GM12865 (cell line): ENCODE measurements at places on chromosomes 2 and 18.

DNA sequence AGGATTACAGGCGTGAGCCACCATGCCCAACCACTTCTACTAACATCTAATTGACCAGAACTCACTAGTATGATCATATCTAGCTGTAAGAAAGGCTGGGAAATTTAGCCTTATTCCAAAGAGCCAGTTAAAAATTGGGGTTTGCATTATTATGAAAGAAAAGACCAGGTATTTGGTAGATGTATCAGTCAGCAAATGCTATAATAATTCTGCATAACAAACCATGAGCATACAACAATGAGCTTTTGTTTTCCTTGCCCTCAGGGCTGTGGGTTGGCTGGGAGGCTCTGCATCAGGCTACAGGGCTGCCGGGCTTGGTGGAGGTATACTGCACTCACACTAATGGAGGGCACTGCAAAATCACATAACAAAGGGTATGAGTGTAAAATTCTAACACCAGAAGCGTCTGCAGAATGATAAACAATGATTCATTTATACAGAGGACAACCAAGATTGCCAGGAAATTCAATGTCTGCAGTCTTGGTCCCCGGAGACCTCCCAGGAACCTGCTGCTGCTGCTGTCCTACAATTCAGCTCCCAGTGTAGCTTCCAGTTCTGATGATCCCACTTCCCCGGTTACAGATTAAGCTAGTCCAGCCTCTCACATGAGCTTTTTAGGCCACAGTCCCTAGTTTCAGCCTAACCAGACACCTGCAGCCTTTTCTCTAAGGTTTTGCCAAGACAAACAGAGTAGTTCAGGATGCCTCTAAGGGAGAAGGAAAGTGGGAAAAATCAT, 32.2 kb upstream of the ST3GAL5 start:
- no peak for DNase-seq

DNA sequence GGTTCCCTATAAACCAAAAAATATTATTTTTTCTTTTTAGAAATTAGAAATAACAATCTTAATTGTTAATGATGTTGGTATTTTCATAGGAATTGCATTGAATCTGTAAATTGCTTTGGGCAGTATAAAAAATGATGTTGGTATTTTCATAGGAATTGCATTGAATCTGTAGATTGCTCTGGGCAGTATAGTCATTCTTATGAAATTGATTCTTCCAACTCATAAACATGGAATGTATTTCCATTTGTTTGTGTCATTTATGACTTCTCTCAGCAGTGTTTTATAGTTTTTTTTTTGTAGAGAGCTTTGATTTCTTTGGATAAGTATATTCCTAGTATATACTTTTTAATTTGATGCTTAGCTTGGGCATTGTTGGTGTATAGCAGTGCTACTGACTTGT, 82.0 kb upstream of the NT5C1B start:
- no peak for DNase-seq

- peak; percentile 37 for DNase-seq
Measured at GRCh38 chr18:63182861-63183260, 136.7 kb downstream of the BCL2 start.

GRCh38 chr18:34901299-34901698, 139.9 kb upstream of the MAPRE2 start:
- no peak for DNase-seq

GRCh38 chr2:236762628-236763027, 193.0 kb downstream of the ACKR3 start:
- DNase-seq, result no peak

- no peak for DNase-seq
Measured at GRCh38 chr2:216394881-216395280, 17.4 kb upstream of the SMARCAL1 start.

DNA sequence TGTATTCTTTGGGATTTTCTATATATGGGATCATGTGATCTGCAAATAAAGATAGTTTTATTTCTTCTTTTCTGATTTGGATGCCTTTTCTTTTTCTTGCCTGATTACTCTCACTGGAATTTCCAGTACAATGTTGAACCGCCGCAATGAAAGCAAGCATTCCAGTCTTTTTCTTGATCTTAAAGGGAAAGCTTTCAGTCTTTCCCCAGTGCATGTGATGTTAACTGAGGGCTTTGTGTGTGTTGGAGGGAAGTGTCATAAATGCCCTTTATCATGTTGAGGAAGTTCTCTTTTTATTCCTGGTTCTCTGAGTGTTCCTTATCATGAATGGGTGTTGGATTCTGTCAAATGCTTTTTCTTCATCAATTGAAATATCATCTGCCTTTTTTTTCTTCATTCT, 16.9 kb upstream of the CYBRD1 start:
- DNase-seq, result no peak

DNA sequence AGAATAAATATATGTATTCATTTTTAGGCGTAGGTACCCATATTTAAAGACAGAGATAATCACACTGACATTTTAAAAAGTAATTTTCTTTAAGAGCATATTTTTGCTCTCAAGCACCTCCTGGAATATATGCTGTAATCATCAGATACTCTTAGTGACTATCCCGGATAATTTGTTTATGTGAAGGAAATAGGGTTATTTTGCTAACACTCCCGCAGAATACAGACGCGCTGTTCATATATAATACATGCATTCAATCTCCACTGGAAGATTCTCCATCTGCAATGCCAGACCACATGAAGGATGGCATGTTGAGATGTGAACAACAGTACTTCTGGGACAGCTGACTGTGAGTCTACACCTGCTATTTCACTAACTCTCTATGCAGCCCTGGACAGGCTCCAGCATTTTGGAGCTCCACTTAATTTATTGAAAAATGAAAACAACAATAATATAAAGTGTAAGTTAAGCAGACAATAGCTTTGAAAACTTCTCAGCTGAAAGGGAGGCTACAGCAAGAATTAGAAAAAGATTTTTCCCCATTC, 430.6 kb downstream of the TMX3 start:
- DNase-seq, result no peak

- no peak for DNase-seq
Measured at GRCh38 chr2:222933458-222933857, 72.6 kb downstream of the ACSL3 start.

- no peak for DNase-seq
Measured at GRCh38 chr2:181657379-181657778, 474 bp upstream of the CERKL start.

- no peak for DNase-seq
Measured at GRCh38 chr2:193907561-193907960, 1712.8 kb upstream of the TMEFF2 start.

- peak; percentile 45 for DNase-seq
Measured at GRCh38 chr18:2906704-2907549, 60.1 kb downstream of the EMILIN2 start.

DNA sequence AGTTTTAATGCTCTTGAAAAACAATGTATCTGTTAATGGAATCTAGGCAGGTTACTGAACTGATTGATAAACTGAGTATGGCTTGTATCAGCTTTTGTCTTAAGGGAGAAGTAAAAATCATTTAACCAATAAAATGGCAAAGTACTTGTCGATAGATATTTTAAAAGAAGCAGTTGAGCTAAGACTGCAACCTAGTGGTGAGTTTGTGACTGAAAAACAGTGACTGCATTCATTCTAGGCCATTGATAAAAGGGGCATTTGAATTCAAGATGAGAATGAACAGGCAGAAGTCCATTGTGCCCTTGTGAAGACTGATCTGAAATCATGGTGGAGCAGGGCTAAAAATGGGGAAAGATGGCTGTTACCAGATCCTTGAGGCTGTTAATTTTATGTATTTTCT, 59.4 kb upstream of the MSTN start:
- DNase-seq, result peak; percentile 53

GRCh38 chr2:223418131-223418530, 184.0 kb downstream of the SCG2 start:
- DNase-seq, result no peak

GRCh38 chr2:22832196-22832595, 552.8 kb upstream of the KLHL29 start:
- no peak for DNase-seq

DNA sequence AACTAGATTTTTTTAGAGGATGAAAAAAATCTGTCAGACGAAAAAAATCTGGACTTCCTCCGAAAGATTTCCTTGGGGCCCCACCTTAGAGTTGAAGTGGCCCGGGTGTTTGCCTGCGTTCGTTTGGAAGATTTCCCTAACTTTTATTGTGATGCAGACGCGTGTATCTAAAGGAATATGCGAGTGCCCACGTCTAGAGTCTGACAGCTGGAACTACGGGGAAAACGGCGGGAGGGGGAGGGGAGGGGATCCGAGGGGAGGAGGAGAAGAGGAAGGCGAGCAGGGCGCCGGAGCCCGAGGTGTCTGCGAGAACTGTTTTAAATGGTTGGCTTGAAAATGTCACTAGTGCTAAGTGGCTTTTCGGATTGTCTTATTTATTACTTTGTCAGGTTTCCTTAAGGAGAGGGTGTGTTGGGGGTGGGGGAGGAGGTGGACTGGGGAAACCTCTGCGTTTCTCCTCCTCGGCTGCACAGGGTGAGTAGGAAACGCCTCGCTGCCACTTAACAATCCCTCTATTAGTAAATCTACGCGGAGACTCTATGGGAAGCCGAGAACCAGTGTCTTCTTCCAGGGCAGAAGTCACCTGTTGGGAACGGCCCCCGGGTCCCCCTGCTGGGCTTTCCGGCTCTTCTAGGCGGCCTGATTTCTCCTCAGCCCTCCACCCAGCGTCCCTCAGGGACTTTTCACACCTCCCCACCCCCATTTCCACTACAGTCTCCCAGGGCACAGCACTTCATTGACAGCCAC, 2.4 kb upstream of the SP9 start:
- no peak for DNase-seq
